ENCODE measurements at places on chromosomes 6 and 20. TPM values are rescaled to one million over a fixed set of nuclear protein-coding genes. Genes with fewer than 3 reads are reported as not detected.

Gene MBOAT1
- 6.8 TPM for total RNA-seq

Gene FOXF2
- not detected for total RNA-seq

DNA sequence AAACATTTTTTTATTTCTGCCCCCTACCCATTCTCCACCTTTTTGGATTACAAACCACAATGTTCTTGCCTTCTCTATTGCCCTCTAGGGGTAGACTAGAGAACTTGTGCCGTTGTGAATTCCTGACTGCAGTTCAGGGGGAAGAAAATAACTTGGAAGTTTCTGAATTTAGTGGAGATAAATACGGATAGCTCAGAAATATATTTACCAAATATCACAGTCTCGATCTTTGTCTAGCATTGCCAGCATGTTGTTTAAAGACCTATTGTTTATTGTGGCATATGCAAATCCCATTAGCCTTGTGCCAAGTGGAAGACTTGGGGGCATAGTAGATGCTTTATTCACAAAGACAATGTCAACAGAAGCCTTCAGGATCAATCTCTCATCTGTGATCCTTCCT is 154.1 kb upstream of the MMS22L start:
- DNase-seq = no peak
- H3K4me1 ChIP-seq = no peaks in the 10 kb centered on the region
- H3K27ac ChIP-seq = no peak overlapping the region
- H3K27me3 ChIP-seq = no peaks in the 10 kb centered on the region
- H3K4me3 ChIP-seq = no peak overlapping the region

Gene IRAK1BP1
- total RNA-seq = 4.6 TPM

GRCh38 chr20:7031222-7031621 is 263.7 kb downstream of the BMP2 start:
- H3K27me3 ChIP-seq = no peaks in the 10 kb centered on the region
- DNase-seq = no peak
- no peak overlapping the region for H3K27ac ChIP-seq
- H3K4me3 ChIP-seq = no peak overlapping the region
- H3K4me1 ChIP-seq = no peaks in the 10 kb centered on the region

Gene CYB5R4
- 9.4 TPM for total RNA-seq
